Cardiac ventricle fibroblast (primary cell): ENCODE measurements at places on chromosomes 16 and 17. TPM values are rescaled to one million over a fixed set of nuclear protein-coding genes. Genes with fewer than 3 reads are reported as not detected.

CCL16 gene
- not detected in 2 replicates for total RNA-seq

CTRB2 gene
- total RNA-seq = not detected in 2 replicates

CCR7 gene
- 0.10 and 0.19 TPM in 2 replicates for total RNA-seq

CMTM1 gene
- 0.25 and 1.2 TPM in 2 replicates for total RNA-seq

CCNF gene
- 3.3 and 3.6 TPM in 2 replicates for total RNA-seq

GRAPL gene
- 0.10 and 0.25 TPM in 2 replicates for total RNA-seq

HES7 gene
- total RNA-seq = not detected in 2 replicates

QPRT gene
- 4.1 and 6.0 TPM in 2 replicates for total RNA-seq

DPEP2 gene
- not detected in 2 replicates for total RNA-seq

MEIOC gene
- total RNA-seq = 0.06 and 0.24 TPM in 2 replicates

HS3ST3B1 gene
- total RNA-seq = 5.4 and 6.8 TPM in 2 replicates

ADGRG1 gene
- 1.7 and 5.0 TPM in 2 replicates for total RNA-seq

TMEM238L gene
- total RNA-seq = not detected in 2 replicates

FN3KRP gene
- 15.8 and 16.0 TPM in 2 replicates for total RNA-seq

CACNG3 gene
- not detected in 2 replicates for total RNA-seq

PRR29 gene
- total RNA-seq = 0.49 and 0.69 TPM in 2 replicates

KRTAP16-1 gene
- total RNA-seq = not detected in 2 replicates

EFNB3 gene
- 7.0 and 8.4 TPM in 2 replicates for total RNA-seq

WRAP53 gene
- 4.1 and 4.9 TPM in 2 replicates for total RNA-seq

TBX21 gene
- not detected in 2 replicates for total RNA-seq

OR1F1 gene
- not detected in 2 replicates for total RNA-seq

CBLN1 gene
- not detected in 2 replicates for total RNA-seq

MED9 gene
- total RNA-seq = 5.8 and 9.8 TPM in 2 replicates

SALL1 gene
- 1.4 and 1.5 TPM in 2 replicates for total RNA-seq

MATCAP1 gene
- total RNA-seq = 8.7 and 16.3 TPM in 2 replicates

DDX19B gene
- total RNA-seq = 17.3 and 33.0 TPM in 2 replicates

CDH8 gene
- not detected in 2 replicates for total RNA-seq

RTN4RL1 gene
- total RNA-seq = 2.6 and 4.8 TPM in 2 replicates

KRTAP4-5 gene
- total RNA-seq = not detected in 2 replicates

NAA38 gene
- 52.0 and 64.5 TPM in 2 replicates for total RNA-seq

GPR142 gene
- not detected in 2 replicates for total RNA-seq

SEPTIN12 gene
- total RNA-seq = not detected in 2 replicates

CCL2 gene
- total RNA-seq = 161 and 167 TPM in 2 replicates

CD300H gene
- not detected in 2 replicates for total RNA-seq

ADAM11 gene
- 0.15 and 0.25 TPM in 2 replicates for total RNA-seq

TEX14 gene
- total RNA-seq = 0.34 TPM in 1 of 2 replicates, not detected in the other

KCTD2 gene
- 18.2 and 20.5 TPM in 2 replicates for total RNA-seq

CACNG5 gene
- total RNA-seq = not detected in 2 replicates

SLC16A13 gene
- 0.06 and 0.98 TPM in 2 replicates for total RNA-seq

KRT24 gene
- not detected in 2 replicates for total RNA-seq

TBC1D24 gene
- total RNA-seq = 6.5 and 7.4 TPM in 2 replicates

PYY gene
- not detected in 2 replicates for total RNA-seq

EFCAB5 gene
- total RNA-seq = 0.24 and 0.37 TPM in 2 replicates

MFAP4 gene
- 188 and 212 TPM in 2 replicates for total RNA-seq

KIF2B gene
- not detected in 2 replicates for total RNA-seq

CCDC154 gene
- total RNA-seq = 0.39 TPM in 1 of 2 replicates, not detected in the other

ZPBP2 gene
- not detected in 2 replicates for total RNA-seq

TBC1D3H gene
- not detected in 2 replicates for total RNA-seq

PYDC1 gene
- total RNA-seq = not detected in 2 replicates

CHAD gene
- total RNA-seq = 0.10 TPM in 1 of 2 replicates, not detected in the other

HOXB7 gene
- not detected in 2 replicates for total RNA-seq

NLRP1 gene
- total RNA-seq = 20.6 and 22.5 TPM in 2 replicates

KPNA2 gene
- total RNA-seq = 26.1 and 31.8 TPM in 2 replicates

DNAAF8 gene
- 2.1 and 6.2 TPM in 2 replicates for total RNA-seq
